Activated naive CD8-positive, alpha-beta T cell treated with anti-CD3 and anti-CD28 coated beads, Interleukin-2, amount 50 U/mL, for 16 hours (primary cell): ENCODE measurements at places on chromosomes 1 and 21.

GRCh38 chr1:62438163-62438562, 1.3 kb downstream of the USP1 start:
- no peak for DNase-seq

GRCh38 chr1:43414634-43415223, 25.0 kb downstream of the SZT2 start:
- DNase-seq = peak; percentile 28

- no peak for DNase-seq
These were observed 39.7 kb upstream of the NRIP1 start for GRCh38 chr21:15104470-15104869.

GRCh38 chr1:39707506-39707905, 16.3 kb upstream of the HPCAL4 start:
- DNase-seq = no peak

DNA sequence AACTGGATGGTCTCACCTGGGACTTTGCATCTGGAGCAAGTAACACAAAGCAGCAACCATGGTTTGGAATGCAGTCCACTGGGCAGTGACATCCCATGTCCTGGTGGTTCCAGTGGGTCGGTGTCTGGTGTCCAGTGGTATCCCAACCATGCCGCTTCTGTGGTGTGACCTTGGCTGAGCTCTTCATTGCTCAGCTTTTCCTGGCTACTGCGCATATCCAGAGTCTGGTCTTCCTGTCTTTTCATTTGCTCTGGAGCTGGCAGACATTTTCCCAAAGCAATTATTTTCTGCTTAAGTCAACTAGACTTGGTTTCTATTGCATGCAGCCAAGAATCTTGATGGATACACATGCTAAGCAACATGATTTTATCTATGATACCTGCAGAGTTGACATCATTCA, 28.4 kb upstream of the CD2 start:
- DNase-seq = no peak

DNA sequence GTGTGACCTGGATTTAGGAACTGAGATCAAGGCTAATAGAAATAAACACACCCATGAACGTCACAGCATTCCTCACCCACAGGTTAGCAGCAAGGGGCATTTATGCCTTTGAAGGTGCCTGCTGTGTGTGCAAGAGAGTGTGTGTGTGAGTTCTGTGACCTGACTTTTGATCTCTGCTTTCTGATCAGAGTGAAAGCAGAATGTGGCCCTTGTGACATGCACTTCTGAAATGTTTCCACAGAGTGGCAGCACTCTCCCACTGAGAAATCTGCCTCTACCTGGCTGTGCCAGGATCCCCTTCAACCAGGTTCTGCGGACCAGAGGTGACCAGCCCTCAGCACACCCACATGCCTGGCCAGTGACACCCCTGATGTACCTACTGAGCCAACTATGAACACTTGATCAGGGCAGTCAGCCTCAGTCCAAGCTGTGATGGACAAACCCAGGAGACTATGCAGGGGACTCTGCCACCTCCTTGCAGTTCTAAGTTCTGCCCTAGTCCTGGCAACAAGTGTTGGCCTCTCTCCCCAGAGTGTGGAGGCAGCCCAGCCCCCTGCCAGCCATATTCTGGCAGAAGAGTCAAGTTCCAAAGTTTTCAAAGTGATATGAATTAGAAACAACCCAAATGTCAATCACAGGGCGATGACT, 41.0 kb downstream of the RXRG start:
- DNase-seq = no peak
